ENCODE measurements at places on chromosomes 12 and 14.

- no peak for DNase-seq
Measured at GRCh38 chr14:74546416-74546815, 52.9 kb downstream of the ISCA2 start.

DNA sequence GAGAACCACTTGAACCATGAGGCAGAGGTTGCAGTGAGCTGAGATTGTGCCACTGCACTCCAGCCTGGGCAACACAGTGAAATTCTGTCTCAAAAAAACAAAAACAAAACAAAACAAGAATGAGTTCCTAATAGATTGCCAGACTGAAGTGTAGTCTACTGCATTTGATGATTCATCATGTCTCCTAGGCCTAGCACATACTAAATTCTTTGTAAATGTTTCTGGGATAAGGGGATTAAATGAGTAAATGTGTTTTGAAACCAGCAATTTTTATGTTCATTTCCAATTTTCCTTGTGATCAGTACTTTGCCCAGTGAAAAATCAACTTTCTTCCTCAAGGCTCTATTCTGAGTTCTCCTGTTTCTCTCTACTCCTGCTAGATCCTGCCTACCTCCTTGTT is 2.9 kb upstream of the DYRK2 start:
- DNase-seq, result no peak

GRCh38 chr14:79583738-79584408 is 627.4 kb downstream of the DIO2 start:
- DNase-seq, result no peak

DNA sequence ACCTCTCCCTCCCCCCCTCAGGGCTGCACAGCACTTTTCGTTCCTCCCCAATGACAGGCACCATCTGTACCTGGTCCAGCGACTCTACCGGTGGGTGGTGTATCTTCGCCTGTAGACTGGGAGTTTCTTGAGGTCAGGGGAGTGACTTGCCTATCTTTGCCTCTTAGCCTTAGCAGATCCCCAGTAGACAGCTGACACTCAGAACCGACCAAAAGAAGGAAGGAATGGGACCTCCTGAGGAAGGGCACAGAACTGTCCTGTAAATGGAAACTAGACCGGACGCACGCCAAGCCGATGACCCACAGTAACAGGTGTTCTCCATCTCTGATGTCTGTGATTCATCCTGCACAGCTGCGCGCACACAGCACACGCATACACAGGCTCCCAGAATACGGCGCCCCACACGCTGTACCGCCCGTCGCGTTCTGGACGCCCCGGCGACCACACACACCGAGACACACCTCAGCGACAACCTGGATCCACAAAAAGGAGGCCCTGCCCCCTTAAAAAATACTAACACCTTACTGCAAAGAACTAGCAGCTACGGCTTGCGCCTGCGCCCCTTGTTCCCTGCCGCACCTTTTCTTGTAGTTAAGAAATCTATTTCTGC is 673 bp upstream of the TTC9 start:
- DNase-seq, result no peak

DNA sequence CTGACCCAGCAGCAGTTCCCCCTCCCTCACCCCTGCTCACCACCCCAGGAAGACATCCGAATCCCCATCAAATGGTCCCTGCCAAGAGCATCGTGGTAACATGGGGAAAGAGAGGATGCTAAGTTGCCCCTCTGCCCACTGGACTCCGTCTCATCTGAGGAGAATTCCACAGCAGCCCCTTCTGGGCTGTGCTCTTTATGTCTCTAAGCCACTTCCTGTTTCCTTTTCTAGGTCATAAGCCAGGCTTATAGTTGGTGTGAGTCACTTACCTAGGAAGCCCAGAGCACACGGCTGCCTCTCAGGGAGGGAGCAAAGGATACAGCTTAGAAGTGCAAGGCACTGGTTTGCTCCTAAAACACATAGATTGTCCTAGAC is 76.0 kb downstream of the VCPKMT start:
- DNase-seq, result no peak

DNA sequence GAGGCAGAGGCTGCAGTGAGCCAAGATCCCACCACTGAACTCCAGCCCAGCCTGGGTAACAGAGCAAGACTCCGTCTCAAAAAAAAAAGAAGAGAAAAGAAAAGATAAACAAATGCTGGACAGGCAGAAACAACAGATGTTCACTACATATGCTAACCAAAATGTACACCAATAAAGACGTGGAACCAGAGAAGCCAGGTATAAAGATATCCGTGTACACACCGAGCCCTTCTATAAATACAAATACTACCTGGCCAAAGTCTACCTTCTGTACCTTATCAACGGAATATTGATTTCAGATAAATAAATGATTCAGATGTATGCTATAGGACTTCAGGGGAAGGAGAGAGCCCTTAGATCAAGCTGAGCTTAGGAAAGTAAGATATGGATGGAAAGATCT is 10.8 kb upstream of the KRT8 start:
- no peak for DNase-seq

DNA sequence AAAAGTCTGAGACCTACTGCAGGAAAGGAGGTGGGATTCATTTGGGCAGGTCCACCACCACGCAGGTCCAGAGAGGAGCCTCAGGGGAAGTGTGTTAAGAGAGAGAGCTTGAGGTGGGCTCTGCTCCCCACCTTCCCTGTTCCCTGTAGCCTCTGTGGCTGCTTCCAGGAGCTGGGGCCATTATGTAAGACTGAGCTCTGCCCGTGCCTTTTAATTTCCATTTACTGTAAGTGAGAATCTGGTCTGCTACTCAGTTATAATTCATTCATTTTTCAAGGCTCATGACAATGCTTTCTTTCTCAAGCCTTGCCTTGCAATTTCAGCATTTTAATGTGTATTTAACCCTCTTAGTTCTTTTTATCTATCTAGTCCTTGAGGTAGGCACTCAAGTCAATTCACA is 8.3 kb downstream of the SLC4A8 start:
- DNase-seq, result no peak

DNA sequence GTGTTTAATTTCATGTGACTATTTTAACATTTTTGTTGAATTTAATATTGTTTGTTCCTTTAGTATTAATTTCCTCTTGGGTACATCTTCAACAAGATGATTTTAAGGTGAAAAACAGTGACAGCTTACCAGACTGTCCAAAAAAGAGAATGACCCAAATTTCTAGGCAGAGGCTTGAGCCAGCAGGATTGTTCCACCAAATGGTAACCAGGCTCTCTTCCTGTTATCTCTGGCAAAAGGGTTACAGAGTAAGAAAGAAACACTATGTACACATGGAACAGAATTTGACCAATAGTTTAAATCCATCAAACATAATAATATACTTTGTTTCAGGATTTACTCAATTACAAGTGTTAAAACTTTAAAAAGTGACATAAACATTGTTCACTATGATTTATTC is 39.0 kb downstream of the YAF2 start:
- DNase-seq, result no peak

DNA sequence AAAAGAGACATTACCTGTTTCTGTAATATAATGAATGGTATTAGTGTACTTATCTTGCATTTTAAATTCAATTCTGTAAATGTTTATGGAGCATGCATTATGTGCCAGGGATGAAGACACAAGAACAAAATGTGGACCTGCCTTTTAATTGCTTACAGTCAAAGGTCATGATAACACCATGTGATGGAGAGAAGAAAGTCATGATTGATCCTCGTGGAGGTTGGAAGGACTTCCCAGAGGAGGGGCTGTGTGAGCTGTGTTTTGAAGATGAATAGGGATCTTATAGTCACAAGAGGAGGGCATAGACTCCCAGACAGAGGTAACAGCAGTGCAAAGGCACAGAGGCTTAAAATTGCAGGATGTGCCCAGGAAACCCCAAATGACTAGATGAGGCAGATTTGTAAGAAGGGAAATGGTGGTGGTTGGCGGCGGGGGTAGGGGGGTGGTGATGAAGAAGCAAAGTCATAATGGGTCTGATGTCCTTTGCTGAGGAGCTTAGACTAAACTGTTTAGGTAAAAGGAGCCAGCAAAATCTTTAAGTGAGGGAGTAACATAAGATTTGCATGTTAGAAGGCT is 151.5 kb downstream of the PRKCH start:
- no peak for DNase-seq

GRCh38 chr14:29821661-29822429 is 105.8 kb downstream of the PRKD1 start:
- no peak for DNase-seq

DNA sequence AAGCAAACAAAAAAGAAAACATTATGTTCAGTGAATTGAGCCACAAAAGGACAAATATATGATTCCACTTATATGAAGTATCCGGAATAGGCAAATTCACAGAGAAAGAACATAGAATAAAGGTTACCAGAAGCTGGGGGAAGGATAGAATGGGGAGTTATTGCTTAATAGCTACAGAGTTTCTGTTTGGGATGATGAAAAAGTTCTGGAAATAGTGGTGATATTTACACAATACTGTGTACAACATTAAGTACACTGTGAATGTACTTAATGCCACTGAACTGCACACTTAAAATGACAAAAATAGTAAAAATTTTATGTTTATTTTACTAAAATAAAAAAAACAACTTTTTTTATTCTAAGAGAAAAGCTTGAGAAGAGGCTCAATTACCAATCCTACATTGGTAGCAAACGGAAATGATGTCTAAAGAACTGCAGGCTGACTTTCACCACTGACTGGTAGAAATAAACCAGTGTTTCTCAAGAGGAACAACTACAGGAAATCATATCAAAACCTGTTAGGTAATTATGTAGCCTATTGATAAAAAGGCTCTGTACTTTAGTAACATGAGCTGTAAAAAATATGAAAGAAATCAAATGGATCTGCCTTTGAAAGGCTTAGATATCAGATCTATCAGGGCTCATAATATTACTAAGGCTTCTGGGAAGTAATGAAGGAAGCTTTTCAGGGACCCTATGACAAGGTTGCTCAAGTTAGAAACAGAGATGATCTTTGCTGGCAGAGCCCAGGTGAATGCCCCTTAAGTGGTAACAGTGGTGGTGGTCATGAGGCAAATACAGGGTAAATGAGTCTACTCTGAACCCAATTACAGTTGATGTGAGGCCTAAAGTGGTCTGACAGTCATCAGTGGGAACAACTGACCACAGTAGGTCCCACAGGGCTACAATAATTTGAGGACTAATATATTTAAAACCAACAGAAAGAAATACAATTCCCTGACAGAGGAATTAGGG is 41.3 kb downstream of the BAZ1A start:
- DNase-seq, result no peak

DNA sequence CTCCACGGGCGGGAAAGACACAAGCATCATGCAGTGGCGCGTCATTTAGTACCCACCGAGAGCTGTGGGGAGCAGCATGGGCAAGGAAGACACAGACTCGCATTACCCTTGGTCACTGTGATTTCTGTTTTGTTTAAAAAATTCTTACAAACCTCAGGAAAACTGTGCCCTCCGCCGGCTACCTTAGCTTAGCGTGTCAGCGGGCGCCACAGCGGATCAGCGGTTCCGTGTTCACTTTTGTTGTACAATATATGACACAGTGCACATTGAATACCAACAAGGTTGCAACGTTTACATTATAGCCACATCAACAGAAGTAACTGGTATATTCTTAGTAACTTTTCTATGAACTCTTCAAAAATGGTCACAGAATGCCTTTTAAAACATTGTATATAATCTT is 125.2 kb upstream of the EVL start:
- DNase-seq, result no peak

GRCh38 chr14:29042551-29042950 is 276.0 kb downstream of the FOXG1 start:
- no peak for DNase-seq

DNA sequence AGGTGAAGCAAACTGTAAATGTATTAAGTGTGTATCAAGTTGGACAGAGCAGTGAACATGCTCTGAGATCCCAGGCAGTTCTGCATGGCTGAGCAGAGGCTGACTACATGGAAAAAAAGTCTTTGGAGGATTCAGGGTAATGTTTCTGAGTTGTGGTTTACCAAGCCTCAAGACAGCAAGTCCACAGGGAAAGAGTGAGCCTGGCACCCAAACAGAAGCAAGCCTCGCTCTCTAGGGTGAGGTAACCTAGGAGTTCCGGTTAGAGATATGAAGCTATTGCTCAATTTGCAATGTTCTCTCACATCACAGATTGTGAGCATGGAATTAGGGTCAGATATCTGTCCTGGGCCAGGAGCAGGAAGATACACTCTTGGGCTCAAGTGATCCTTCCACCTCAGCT is 158.6 kb downstream of the MON2 start:
- DNase-seq, result no peak

- no peak for DNase-seq
Measured at GRCh38 chr14:93036652-93037345, 78.9 kb downstream of the ITPK1 start.

DNA sequence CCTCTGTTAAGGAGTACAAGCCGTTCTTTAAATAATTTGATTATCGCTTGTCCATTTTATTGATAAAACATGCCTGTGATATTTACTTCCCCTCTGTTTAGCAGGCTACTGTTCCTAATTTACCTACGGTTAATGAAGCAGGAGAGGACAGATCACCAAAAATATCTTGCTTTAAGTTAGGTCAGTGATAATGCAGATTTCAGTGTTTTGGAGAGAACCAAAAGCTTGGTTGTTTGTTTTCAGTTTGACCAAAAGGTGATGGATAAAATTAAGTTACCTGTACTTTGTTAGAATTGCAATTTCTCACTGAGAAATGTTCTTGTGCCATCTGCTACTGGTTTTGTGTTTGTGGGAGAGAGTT is 958 bp downstream of the SPATS2 start:
- DNase-seq, result no peak

DNA sequence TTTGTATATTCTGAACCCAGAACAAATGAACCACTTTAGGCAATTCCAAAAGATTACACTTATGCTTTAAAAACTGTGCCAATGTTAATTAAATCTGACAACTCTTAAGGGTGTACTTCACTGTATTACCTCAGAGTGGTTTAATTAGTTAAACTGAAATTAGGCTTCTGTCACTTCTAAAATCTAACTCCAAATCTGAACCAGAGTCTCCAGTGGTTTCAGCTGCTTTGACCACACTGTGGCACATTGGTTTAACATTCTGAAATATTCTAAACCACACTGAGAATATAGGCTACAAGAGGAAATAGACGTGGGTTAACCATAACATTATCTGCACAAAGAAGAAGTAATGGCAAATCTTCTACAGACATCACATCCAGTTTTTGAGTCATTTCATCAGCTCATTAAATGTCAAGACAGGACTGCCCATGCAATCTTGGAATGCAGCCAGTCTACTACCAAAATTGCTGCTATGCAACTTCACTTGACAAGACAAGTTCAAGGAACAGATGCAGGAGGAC is 94.8 kb downstream of the LRP6 start:
- DNase-seq, result no peak

GRCh38 chr14:36021591-36022320 is 154.8 kb downstream of the PTCSC3 start:
- DNase-seq, result no peak

- no peak for DNase-seq
Measured at GRCh38 chr14:94387051-94388026, 1.1 kb downstream of the SERPINA1 start.

- DNase-seq, result no peak
Measured at GRCh38 chr14:51386411-51386810, 146.4 kb downstream of the TMX1 start.
